Left hindlimb (tissue), 1 donor: ENCODE measurements at places on chromosomes 7 and 10.
A peak's percentile ranks its signal among the peaks of the same experiment; 100 is the strongest.

DNA sequence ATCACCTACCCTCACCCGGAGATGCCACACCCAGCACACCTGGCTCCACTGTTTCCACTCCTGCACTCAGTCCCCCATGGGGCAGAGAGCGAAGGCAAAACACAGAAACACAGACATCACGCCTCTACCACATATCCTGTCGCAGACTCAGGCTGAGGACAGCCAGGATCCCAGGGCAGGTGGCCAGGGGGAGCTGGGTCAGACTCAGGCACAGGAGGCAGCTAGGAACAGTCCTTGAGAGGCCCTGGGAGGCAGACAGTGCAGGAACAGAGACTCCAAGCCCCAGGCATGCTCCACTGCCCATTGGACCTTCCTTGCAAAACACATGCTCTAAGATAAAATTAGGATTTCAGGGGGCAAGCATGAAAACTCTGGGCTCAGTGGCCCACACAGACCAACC, 154.4 kb upstream of the C7orf33 start:
- DNase-seq = no peak

GRCh38 chr10:48789486-48790456, 105.1 kb downstream of the WDFY4 start:
- DNase-seq = no peak

- no peak for DNase-seq
Observed at GRCh38 chr7:37957221-37957970, 37.0 kb downstream of the EPDR1 start.

GRCh38 chr10:120453319-120453718, 3.7 kb upstream of the PLPP4 start:
- no peak for DNase-seq

GRCh38 chr10:121788717-121789116, 139.1 kb downstream of the ATE1 start:
- no peak for DNase-seq

GRCh38 chr10:125115409-125115808, 45.0 kb downstream of the CTBP2 start:
- DNase-seq = no peak

DNA sequence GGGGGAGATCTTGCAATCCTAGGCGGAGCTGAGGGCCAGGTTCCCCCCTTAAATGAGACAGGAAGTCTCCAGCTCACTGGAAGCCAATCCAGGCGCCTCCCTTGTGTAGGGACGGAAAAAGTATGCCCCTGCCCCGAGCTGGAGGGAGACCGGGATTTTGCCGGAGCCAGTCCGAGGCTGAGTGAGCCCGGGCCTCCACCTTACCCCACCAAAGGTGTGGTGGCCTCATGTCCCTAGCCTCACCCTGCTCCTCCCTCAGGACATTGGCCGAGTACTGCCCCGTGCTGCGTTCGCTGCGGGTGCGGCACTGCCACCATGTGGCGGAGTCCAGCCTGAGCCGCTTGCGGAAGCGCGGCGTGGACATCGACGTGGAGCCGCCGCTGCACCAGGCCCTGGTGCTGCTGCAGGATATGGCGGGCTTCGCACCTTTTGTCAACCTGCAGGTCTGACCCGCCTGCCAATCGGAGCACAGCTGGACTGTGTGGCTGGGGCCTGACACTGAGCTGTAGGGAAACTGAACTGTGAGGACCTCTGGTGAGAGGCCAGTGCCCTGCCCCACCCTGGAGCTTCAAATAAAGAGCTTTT, 2.0 kb downstream of the FBXL15 start:
- peak; percentile 78 for DNase-seq

GRCh38 chr10:102038410-102038809, 17.6 kb downstream of the ARMH3 start:
- DNase-seq = no peak

DNA sequence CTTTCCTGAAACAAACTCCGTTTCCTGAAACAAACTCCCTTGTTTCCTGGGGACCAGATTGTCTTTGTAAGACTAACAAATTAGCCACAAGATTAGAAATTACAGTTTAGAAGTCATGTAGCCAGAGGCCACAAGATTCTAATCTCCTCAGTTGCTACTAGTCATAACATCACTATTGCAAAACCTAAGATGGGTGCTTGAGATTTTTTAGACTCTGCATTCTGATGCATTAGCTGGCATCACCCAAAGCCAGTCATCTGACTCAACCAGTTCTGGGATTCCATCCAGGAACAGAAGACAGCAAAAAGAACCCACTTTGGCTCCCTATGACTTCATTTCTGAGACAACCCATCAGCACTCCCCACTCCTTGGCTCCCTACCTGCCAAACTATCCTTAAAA, 367.9 kb upstream of the MBL2 start:
- no peak for DNase-seq

GRCh38 chr10:3125527-3126170, 46.9 kb downstream of the PITRM1 start:
- DNase-seq = no peak

DNA sequence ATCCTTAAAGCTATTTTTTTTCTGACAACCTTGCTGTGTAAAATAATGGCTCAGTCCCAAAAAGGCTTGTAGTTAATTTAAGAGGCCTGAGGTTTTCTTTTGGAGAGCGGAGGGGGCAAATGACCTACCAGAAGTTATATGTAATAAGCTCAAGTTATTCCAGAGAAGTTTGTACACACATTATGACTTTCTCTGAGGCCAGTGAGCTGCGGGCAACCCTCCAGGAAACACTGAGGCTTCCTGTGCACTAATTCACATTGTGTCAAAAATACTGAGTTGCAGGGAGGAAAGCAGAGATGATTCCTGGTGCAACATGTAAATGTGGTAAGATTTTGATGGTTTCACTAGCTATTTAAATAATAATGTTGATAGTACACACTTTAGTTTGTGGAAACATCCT, 188.6 kb downstream of the DIP2C start:
- peak; percentile 43 for DNase-seq

DNA sequence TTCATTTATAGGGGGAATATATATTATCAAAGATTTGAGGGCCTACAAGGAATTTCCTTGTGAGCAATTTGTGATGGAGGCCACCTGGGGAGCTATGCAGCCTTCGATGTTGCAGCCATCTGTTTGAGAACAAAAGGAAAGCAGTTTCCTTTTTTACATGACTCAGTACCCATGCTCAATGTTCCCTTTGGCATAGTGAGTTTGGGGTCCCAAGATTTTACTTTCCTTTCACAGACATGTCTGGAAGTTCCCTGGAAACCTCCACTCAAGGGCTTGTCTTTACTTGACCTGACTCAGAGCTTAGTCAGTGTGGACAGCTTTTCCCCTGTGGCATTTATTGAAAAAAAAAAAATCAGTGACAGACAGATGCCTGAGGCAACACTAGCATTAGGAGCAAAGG, 73.5 kb upstream of the VIPR2 start:
- DNase-seq = no peak

- DNase-seq = no peak
Observed at GRCh38 chr10:13862546-13863233, 275.9 kb downstream of the PRPF18 start.

GRCh38 chr10:114087255-114087654, 43.6 kb downstream of the ADRB1 start:
- DNase-seq = no peak

DNA sequence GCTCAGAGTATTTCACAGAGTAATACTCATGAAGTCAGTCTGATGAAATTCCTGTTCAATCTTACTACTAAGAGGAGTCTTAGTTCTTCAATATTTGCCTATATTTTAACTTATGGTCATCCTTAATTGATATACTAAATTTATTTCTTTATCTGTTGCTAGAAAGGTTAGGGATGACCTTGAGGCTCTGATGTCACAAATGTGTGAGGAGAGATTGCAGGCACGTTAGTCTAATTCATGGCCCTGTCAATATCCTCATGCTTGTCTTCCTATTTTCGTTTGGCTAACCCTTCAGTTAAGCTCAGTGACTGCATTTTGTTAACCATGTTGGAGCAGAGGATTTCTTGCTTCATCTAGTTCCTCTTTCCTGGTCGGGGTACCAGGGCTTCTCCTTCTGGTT, 704.7 kb upstream of the COBL start:
- DNase-seq = no peak

DNA sequence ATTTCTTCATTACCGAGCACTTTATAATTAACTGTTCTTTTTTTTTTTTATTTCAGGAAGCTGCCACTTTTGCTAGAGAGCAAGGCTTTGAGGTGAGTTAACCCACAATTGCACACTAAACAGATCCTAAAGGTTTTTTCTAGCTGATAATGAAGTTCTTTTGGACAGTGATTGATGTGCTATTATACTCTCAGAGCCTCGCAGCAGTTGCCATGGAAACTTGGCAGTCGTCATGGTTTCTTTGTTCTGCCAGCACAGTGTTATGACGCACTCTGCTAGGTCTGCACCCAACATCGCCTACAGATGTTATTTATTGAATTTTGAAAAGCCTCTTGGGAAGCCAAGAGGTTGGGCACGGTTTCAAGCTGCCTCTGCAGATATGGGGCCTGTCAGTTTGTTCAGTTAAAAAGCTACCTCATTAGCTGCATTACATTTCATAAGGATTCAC, 237.2 kb upstream of the KAT6B start:
- DNase-seq = peak; percentile 79

GRCh38 chr10:131936736-131937135, 35.9 kb downstream of the PPP2R2D start:
- DNase-seq = no peak

DNA sequence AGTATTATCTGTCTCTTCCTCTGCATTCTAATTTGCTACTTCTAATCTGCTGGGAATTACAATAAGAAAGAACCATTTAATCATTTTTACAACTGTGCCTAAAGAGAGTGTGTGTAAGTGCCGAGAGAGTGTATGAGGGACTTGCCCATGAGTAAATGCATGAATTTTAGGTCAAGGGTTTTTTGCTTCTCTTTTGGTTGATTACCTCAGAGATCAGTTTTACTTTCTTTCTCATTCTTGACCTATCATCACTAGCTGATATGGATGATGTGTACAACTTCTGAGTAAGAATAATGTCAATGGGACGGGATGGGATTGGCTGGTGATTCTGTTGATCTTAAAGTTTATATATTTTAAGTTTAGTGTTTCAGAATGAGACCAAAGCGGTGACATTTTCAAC, 47.8 kb downstream of the IKZF1 start:
- DNase-seq = no peak

DNA sequence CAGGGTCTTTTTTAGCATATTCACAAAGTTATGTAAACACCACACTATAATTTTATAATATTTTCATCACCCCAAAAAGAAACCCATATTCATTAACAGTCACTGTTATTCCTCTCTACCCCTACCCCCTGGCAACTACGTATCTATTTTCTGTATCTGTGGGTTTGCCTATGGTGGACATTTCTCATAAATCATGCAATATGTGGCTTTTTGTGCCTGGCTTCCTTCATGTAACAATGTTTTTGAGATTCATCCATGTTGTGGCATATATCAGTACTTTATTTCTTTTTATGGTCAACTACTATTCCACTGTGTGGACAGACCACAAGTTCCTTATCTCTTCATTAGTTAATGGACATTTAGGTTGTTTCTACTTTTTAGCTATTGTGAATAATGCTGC, 59.1 kb upstream of the PAPSS2 start:
- DNase-seq = no peak

DNA sequence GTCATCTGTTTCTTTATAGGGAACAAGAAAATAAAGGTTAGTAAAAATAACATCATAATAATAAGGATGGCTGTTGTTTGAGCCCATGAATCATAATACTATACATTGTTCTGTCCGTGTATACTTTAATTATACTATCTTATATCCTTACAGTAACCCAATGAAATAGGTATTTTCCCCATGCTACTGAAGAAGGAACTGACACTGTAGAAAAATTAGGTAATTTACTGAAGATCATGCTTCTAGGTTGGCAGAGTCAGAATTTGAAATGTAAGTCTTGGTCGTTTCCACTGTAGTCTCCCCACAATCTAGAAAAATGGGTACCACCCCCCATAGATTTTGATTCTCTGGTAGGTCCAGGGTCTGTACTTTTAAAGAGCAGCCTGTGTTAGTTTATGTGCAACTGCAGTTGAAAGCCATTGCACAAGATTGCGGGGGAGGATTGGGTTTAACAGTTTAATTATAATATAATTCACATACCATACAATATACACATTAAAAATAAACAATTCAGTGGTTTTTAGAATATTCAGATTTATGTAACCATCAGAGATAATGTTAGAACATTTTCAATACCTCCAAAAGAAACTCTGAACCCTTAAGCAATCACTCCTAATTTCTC, 47.7 kb downstream of the SHOC2 start:
- DNase-seq = no peak
